Stimulated activated CD8-positive, alpha-beta memory T cell treated with anti-CD3 and anti-CD28 coated beads, Interleukin-15, amount 100 ng/mL, for 1 hour (primary cell): ENCODE measurements at places on chromosomes 2 and 18.
A peak's percentile ranks its signal among the peaks of the same experiment; 100 is the strongest.

- no peak for DNase-seq
These were observed 1.7 kb downstream of the PFN4 start for GRCh38 chr2:24121469-24121868.

DNA sequence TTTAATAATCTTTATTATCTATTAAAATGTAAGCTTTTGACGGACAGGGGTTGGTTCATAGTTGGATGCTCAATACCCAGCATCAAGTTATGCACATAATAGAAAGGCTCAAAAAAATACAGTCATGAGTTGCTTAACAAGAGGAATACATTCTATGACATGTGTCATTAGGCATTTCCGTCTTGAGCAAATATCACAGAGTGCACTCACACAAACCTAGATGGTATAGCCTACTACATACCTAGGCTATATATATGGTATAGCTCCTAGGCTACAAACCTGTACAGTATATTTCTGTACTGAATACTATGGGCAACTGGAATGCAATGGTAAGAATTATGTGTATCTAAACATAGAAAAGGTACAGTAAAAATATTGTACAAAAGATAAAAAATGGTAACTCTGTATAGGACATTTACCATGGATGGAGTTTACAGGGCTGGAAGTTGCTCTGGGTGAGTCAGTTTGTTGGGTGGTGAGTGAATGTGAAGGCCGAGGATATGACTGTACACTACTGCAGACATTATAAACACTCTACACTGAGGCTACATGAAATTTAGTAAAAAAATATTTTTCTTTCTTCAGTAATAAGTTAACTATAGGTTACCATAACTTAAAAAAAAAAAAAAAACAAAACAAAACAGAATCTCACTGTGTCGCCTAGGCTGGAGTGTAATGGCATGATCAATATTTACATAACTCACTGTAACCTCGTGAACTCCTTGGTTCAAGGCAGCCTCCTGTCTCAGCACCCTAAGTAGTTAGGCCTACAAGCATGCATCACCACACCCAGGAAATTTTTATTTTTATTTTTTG, 201.2 kb downstream of the NBAS start:
- DNase-seq, result no peak

DNA sequence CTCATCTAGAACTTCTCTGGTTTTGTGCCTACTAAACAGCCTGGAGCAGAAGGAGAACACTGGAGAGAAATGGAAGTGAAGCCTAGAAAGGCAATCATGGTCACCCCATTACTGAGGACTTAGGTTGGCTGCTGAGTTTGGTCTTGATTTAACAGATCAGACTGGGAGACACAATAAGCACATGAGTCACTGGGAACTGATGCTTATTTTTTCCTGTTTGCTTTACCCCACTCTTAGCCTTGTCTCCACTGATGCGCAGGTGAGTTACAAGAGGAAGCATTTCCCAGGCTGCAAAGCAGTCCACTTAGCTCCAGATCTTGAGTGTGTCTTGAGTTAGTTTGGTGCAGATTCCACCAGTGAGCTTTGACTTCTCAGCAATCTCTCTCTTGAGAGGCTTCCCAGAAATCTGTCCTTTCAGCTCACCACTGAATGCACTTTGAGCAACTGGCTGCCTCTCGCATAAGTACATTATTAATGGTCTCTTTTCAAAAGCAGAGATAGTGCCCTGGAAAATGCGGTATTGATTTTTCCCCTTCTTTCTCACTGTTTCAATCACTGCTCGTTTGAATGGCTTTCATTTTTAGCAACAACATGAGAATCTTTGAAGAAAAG, 390.2 kb upstream of the SETBP1 start:
- DNase-seq, result no peak

DNA sequence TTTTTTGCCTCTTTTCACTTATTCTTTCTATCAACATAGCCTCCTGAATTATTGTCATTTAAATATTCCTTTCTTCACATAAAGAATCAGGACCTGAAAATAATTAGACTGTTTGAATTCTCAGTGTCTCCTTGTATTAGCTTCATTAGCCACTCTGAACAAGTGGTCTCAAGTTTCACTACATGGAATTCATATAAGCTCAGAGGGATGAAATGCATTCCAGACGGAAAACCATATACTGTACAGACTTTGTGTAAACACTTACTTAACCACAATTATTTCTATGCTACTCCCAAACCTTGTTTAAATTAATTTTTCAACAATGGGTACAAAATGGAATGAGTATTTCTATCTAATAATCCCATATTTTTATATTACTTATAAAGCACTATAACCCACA, 53.4 kb downstream of the CHN1 start:
- no peak for DNase-seq

- no peak for DNase-seq
These were observed 47.7 kb downstream of the BCL2 start for GRCh38 chr18:63271881-63272299.

- DNase-seq, result no peak
These were observed 14.0 kb upstream of the PRKCE start for GRCh38 chr2:45637440-45637839.

- no peak for DNase-seq
These were observed 319.8 kb downstream of the RND3 start for GRCh38 chr2:150167711-150168110.

DNA sequence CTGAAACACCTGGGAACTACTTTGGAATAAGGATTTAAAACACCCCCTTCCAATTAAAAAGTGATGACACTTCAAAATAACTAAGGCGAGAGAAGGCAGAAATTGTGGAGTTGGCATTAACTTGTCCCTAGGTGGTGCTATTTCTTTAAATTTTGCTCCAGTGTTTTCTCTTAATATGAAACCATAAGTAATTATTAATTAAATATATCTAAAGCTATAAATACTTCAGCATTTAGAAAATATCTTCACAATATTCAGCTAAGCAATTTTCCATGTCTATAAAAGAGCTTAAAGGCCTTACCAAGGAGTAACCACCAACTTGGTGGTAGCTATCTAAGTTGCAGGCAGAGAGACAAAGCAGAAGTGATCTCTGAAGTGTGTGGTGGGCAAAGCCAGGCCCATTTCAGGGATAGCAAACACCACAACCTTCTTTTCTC, 186.8 kb upstream of the PGAP1 start:
- DNase-seq, result no peak

GRCh38 chr2:221308507-221309066, 263.5 kb downstream of the EPHA4 start:
- no peak for DNase-seq

GRCh38 chr2:170533156-170533555, 182.0 kb upstream of the SP5 start:
- DNase-seq, result no peak

- DNase-seq, result peak; percentile 41
These were observed at the start of gene RNF144A for GRCh38 chr2:6917071-6917760. Gene RNF144A (plus strand): TSS chr2:6917412. CDS start chr2:6996927, 79,515 bp downstream.

- no peak for DNase-seq
These were observed 85.2 kb downstream of the EIPR1 start for GRCh38 chr2:3292416-3292815.

GRCh38 chr2:2826209-2826551, 495.1 kb upstream of the MYT1L start:
- no peak for DNase-seq

- DNase-seq, result no peak
These were observed 11.1 kb downstream of the STAMBP start for GRCh38 chr2:73839653-73840411.

DNA sequence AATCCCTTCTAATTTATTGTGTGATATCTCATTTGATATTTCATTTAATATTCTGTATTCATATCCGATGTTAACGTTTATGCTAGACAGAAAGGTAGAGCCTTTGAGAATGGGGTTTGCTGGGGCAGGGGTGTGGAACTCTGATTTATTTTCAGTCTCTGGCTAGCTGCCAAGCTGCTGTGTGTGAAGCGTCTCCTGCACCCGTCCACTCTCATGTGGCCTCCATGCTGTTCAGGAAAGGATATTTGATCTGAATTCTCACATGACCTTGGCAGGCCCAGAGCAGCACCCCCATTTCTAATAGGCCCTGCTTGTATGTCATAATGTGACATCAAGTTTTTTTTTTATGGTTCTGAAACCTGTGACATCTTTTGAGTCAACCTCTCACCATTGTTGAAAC, 1.6 kb downstream of the IL1R1 start:
- DNase-seq, result no peak

- no peak for DNase-seq
These were observed 101.5 kb downstream of the GALNT1 start for GRCh38 chr18:35683021-35683420.

DNA sequence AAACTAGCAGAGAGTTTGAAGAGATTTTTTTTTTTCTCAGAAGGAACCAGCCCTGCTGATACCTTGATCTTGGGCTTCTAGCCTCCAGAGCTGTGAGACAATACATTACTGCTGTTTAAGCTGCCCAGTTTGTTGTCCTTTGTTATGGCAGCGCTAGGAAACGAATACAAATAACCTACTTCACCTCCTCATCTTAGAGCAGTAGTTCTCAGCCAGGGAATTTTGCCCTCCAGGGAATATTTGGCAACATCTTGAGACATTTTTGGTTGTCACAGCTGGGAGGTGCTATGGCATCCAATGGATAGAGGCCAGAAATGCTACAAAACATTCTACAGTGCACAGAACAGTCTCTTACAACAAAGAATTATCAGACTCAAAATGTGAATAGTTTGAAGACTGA, 43.9 kb upstream of the BCL11A start:
- DNase-seq, result no peak

GRCh38 chr2:39781697-39782096, 2.6 kb upstream of the THUMPD2 start:
- DNase-seq, result no peak

DNA sequence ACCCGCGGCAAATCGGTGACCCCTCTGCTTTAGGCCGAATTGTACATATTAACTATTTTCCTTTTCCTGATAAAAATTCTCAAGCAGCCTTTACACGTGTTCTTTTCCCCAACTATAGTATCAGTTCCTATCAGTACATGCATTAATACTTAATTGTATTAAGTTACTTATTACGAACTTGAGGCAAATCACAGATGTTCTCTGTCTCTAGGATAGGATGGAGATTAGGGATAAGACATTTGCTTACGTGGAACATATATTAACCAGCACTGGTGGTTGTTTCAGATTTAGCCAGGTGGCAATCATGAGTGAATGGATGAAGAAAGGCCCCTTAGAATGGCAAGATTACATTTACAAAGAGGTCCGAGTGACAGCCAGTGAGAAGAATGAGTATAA, 675 bp downstream of the GEMIN6 start:
- no peak for DNase-seq

- DNase-seq, result no peak
These were observed 54.0 kb downstream of the ERBB4 start for GRCh38 chr2:212484563-212485080.

- DNase-seq, result no peak
These were observed 138.4 kb upstream of the NOSTRIN start for GRCh38 chr2:168663993-168664392.

GRCh38 chr2:139155991-139156390, 375.8 kb upstream of the NXPH2 start:
- DNase-seq, result no peak

GRCh38 chr2:119823734-119824334, 64.1 kb downstream of the PTPN4 start:
- DNase-seq, result no peak

DNA sequence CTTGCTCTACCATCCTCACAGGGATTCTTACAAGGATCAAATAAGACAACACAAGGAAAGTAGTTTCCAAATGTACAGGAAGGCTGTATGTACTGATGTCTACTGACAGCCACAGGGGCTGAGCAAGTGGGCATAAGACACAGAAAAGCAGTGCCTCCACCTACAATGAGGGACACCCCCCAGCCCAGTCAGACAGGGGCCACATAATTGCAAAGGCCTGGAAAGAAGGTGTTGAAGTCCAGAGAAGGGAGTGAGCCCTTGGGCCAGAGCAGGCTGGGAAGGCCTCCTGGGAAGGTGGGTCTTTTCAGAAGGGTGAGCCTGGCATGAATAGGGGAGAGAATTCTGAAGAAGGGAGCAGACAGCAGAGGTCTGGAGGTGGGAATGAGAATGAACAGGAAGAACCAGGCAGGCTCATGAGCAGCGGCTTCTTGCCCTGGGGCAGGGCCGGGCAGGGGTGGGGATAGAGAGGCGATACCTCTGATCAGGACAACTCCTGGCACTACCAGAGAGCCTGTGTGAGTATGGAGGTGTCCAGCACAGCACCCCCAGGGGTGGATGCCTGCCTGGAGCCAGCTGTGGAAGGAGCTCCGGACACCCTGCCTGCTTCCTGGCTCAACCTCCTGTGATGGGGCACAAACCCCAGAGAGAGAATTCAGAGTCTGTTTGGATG, 30.1 kb downstream of the HS1BP3 start:
- DNase-seq, result no peak

GRCh38 chr18:59737776-59738300, 40.6 kb upstream of the CCBE1 start:
- DNase-seq, result no peak

DNA sequence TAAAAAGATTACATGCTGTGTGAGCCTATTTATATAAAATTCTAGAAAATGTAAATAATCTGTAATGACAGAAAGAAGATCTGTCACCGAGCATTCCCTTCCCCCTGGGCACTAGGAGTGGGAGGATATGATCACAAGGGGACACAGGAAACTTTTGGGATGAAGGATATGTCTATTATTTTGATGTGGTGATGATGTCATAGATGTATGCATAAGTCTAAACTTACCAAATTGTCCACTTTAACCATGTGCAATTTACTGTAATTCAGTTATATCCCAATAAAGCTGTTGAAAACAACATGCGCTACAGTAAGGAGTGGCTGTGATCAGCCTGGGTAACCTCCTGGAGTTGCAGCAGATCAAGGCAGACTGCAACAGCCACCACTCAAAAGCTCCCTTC, 148.9 kb downstream of the ZBTB7C start:
- no peak for DNase-seq

DNA sequence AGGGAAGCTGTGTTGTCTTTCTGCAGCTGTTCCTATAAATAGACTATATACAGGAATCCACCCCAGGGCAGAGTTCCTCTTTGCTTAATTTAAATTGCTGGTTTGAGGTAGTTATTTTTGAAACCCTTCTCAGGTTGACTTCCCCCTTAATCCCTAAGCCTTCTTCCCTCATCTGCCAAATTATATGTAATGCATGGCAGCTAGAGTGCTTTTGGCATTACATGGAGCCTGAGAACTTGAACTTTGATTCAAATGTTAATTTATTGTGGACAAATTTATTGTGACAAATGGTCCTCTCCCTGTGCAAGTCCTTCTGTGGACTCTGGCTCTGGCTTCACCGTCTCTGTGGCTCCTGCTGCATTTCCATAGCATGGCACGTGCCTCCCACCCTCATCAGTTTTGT, 29.2 kb downstream of the MYO1B start:
- DNase-seq, result no peak

- DNase-seq, result no peak
These were observed 171.9 kb downstream of the PID1 start for GRCh38 chr2:229099231-229099630.

DNA sequence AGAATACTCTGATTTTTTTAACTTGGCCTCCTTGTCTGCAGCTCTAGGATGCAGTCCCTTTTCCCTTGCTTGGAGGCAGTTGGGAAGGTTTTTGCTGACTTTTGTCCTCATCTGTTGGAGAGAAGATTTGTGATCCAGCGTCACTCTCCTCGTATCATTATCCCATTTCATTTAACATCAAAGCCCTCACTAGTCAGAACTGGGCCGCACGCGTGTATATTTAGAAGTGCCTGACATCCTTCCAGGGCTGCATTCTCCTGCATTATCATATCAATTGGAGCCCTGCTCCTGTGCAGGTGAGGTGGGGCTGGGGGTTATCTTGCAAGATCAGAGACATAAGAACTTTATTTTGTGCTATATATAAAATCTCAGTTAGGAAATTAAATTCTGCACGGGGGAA, 435.1 kb upstream of the HS6ST1 start:
- DNase-seq, result no peak
